Activated CD4-positive, alpha-beta T cell treated with anti-CD3 and anti-CD28 coated beads, Interleukin-2, Interleukin-4, amounts not matched to agents 100 ng/mL and 50 ng/mL, durations not matched to agents 16 hours and 8 hours (primary cell): ENCODE measurements at places on chromosomes 1 and 21.

DNA sequence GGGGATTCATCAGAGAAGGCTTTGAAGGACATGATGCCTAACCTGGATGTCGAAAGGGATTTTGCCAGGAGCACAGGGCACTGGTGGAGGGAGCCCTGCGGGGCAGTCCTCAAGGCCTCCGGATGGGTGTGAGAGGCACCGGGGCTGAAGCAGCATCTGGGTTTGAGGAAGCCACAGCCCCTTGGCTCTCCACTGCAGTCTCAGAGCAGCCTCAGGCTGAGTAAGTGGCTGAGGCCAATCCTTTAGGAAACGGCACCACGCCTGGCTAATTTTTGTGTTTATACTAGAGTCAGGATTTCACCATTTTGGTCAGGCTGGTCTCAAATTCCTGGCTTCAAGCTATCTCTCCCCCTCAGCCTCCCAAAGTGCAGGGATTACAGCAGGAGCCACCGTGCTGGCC is 12.0 kb downstream of the ERVH48-1 start:
- DNase-seq: no peak

DNA sequence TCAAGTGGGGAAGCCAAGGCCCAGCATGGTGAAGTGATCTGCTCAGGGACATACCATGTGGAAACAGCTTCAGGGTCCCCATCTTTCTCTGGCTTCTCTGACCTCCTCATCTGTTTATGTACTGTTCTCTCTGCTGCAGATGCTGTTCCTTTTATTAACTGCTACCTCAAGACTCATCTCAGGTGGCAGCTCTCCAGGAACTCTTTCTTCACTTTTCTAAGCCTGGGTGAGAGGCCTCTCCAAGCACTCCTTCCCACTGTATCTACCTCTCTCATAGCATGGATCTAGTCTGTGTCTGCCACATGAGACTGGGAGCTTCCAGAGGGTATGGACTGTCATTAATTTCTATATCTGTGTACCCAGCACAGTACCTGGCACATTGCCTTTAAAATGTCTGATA is 73.4 kb upstream of the PPM1J start:
- no peak for DNase-seq

GRCh38 chr1:113133038-113133437 is 60.0 kb downstream of the LRIG2 start:
- peak; percentile 67 for DNase-seq

DNA sequence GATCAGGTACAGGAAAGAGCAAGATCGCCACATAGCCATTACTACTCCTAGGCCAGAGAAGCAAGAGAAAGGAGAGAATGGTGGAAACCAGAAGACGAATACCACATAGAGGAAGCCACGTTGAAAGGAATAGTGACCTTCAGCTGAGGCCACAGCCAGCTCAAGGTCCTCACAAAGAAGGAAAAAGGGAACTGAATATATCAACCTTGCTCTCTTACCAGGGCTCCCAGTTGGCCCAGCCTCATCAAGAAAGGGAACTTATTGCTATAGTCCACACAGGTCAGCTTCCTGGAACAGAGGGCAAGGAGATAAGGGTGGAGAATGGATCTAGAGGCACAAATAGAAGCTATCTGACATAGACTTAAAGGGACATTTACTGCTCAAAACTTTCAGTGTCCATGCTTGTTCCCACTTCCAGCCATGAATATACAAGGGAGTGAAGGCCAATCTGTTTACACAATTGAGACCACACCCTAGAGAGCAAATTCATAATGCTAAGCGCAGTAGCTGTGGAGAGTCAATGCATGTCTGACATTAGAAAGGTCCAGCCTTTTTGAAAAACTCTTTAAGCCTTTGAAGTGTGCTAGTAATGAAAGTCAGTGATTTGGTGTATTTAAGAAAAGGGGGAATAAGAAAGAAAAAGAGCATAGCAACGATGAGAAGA is 120.7 kb upstream of the ZC3H11B start:
- DNase-seq: no peak

DNA sequence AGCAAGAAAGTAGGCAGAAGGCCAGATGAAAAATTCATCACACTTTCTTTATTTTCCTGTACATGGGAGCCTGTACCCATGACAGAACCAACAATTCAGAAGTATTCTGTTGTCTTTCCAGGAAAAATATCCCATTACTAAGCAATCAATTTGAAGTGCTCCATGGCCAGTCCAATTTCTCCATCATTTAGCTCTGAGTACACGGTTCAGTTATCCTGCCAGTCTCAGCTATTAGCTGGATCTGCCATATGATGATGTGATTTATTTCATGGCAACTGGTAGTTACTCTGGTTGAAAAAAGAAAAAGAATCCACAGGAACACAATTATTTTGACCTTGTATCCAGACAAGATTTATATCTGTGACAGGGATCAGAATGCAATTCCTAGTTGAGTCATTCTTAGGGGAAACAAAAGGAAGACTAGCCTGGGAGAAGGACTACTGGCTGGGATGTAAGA is 70.6 kb upstream of the GORAB start:
- DNase-seq: no peak

GRCh38 chr1:48591181-48591580 is 119.2 kb upstream of the SPATA6 start:
- no peak for DNase-seq
